Stimulated activated CD4-positive, alpha-beta T cell treated with anti-CD3 and anti-CD28 coated beads, Interleukin-1b, Interleukin-23, amount 100 ng/mL, for 24 hours (primary cell): ENCODE measurements at places on chromosomes 4 and X.

GRCh38 chr4:72205298-72205697, 173.5 kb downstream of the NPFFR2 start:
- DNase-seq = no peak

- DNase-seq = no peak
Measured at GRCh38 chr4:9979101-9979701, 42.1 kb downstream of the SLC2A9 start.

DNA sequence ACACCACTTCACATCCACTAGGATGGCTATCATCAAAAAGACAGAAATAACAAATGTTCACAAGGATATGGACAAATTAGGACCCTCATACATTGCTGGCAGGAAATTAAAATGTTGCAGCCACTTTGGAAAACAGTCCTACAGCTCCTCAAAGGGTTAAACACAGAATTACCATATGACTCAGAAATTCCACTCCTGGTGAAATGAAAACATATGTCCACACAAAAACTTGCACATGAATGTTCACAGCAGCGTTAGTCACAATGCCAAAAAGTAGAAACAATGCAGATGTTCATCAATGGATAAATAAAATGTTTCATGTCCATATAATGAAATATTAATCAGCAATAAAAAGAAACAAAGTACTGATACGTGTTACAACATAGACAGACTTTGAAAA, 15.1 kb downstream of the S100G start:
- DNase-seq = no peak

DNA sequence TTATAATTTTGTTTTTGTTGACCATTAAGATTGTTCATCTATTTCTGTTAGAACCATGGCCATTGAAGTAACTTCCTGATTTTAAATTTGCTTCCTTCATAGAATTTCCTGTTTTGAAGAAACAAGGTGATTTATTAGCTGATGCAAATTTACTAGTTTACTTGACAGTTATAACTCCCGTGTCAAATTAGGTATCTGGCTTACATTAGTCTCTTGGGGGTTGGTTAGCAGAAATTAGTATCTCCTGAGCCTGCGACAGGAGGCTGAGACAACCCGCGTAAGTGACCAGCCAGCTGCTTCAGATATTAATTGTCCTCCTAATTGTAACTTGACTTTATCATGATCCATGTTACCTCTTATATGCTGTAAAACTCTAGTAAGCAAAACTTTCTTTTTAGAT, 154.3 kb downstream of the CFAP299 start:
- no peak for DNase-seq

GRCh38 chr4:56657128-56657527, 24.0 kb downstream of the HOPX start:
- DNase-seq = no peak

- DNase-seq = no peak
Measured at GRCh38 chrX:38087594-38087993, 81.2 kb downstream of the SYTL5 start.

DNA sequence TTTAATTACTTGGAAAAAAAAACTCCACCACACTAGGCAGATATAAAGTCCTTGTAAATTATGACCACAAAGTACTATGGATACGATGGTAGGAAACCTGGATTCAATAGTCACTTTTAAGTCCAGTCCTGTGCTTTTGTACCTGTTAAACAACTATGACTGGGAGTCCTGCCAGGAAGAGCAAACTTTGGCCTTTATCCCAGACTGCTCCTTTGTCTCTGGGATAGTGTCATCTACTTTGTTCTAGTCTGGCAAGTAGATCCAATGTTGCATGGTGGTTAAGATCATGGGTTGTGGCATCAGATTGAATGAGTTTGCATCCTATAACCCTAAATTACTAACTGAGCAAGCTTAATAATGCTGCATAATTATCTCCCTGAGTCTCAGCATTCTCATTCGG, 175.3 kb upstream of the FGF13 start:
- DNase-seq = no peak

DNA sequence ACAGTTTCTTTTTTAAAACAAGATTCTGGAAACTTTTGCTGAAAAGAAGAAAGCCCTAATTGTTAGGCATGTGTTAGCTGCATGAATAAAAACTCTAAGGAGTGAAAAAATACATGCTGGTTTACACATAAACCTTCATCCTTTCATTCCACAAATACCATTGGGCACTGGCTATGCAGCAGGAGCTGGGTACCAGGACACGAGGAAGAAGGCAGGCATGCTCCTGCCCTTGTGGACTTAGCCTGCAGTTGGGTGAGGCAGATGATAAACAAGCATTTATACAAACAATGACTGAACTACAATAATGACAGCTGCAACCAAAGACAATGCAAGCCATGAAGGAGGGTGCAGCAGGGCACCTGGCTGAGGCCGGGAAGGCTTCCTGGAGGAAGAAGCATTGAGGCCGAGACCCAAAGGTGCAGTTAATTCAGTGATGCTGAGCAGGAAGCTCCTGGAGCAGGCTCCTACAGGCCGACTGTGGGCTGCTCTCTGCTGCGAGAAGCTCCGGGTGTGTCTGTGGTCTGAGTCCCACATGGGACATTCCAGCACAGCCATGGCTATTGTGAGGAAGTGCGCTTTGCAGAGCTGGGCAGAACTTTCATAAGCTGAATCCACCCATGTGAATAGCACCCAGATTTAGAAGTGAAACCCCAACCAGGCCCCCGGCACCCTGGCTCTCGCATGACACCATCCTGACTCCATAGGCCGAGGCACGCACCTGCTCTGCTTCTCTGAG, 44.0 kb upstream of the MXD4 start:
- DNase-seq = no peak

GRCh38 chr4:98411731-98412130, 150.5 kb downstream of the RAP1GDS1 start:
- DNase-seq = no peak

DNA sequence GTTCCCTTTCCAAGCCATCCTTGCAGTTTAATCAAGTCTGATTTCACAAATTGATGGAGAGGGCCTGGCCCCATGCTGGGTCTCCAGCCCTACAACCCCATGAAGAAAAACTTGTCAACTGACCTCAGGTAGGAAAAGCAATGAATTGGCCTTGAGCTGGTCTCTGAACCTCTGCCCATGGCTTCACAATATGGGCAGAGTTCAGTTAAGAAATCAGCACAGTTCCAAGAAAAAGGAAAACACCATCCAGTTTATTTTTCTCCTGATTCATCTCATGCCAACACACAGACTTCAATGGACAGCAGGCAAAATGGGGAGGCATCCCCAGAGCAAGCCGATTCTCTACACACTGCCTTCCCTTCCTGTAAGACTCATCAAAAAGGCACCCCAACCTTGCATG, 3.3 kb downstream of the RIPPLY1 start:
- DNase-seq = no peak

GRCh38 chr4:113382704-113383103, 333.3 kb downstream of the ANK2 start:
- no peak for DNase-seq

- no peak for DNase-seq
Measured at GRCh38 chrX:40893251-40893910, 158.0 kb upstream of the MED14 start.

- DNase-seq = no peak
Measured at GRCh38 chrX:56798339-56798711, 69.3 kb downstream of the NBDY start.

- DNase-seq = no peak
Measured at GRCh38 chr4:54152846-54153600, 53.1 kb downstream of the GSX2 start.

DNA sequence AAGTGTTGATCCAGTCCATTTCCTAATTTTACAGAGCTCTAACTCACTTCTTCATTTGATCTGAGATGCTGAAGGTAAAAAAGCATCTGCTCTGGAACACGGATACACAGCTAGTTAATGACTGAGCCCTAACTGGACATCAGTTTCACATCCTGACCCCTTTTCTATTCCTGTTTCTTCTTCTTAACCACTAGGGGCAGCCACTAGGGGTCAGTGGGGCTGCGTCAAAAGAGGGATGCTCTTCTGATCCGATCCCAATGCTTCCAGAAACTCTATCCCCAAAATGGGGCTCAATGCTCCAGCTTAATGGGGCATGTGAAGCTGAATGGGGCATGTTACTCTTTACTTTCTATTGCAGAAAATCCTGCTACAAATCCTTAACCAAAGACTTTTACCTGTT, 33.4 kb upstream of the PHKA2 start:
- no peak for DNase-seq

- no peak for DNase-seq
Measured at GRCh38 chr4:80073473-80074008, 512 bp upstream of the ANTXR2 start.

- no peak for DNase-seq
Measured at GRCh38 chr4:122009524-122009923, 57.7 kb upstream of the TRPC3 start.

- DNase-seq = no peak
Measured at GRCh38 chr4:147683188-147683591, 773 bp downstream of the PRMT9 start.

- DNase-seq = no peak
Measured at GRCh38 chr4:120990246-120990645, 67.7 kb upstream of the PRDM5 start.

DNA sequence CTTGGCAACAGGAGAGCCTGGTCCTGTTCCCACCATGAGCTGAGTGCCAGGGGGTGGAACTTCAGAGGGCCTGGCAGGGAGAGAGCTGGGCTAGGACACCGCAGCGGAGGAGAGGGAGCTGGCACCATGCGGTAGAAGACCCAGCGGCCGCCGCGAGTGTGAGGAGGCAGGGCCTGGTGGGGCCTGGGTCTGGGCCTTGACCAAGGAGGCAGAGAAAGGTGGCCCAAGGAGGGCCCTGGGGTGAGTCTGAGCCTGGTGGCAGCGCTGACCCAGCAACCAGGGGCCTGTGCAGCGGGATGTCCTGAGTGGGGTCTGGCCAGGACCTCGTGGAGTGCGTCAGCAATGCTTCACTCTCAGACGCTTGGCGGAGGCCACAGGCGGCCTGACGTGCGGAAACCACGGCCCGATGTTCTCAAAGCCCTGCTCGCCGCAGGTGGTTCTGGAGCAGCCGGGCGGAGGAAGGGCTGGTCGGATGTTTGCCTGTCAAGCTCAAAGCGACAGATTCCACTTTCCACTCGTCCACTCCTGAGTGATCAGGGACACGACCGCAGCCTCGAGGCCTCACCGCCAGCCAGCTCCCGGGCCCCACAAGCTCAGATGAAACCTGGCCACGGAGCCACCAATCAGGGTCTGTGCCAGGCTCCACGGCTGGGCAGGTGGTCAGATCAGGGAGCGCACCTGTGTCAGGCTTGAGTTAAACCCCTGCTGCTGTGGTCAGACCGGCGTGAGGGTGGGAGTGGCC, 20.8 kb downstream of the ATP5ME start:
- DNase-seq = no peak

DNA sequence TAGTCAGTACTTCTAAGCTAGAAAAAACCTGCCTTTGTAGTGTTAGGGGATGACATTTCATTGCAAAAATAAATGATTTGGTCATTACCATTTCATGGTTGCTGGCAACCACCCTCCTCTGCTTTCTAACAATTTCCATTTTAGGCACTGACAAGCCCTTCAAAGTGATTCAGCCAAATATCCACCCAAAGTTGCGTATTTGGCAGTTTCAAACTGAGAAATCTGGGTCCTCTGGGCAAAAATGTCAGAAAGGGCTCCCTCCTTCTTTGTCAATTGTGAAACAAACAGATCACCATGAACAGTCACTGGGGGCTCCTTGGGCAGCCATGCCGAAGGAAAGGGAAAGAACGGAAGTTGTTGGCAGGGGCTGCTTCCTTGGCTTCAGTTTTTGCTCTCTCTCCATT, 33.0 kb downstream of the PLAC1 start:
- no peak for DNase-seq

DNA sequence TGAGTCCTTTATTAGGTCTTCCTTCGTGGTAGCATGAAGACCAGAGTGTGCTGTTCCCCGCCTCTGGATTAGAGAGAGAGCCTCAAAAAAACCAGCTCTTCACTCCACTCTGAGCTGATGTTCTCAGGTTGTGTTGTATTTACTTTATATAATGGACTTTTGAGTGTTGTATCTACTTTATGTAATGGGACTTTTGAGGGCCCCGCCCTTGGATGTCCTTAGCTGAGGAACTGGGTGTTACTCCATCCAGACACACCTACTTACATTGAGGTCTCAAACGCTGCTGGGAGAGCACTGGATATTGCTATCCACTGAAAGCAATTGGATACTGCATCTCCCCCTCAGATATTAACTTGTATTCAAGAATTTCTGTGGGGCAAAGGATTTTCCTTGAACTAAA, 28.2 kb downstream of the ATP8A1 start:
- no peak for DNase-seq

- no peak for DNase-seq
Measured at GRCh38 chr4:156870131-156870530, 101.5 kb downstream of the PDGFC start.

DNA sequence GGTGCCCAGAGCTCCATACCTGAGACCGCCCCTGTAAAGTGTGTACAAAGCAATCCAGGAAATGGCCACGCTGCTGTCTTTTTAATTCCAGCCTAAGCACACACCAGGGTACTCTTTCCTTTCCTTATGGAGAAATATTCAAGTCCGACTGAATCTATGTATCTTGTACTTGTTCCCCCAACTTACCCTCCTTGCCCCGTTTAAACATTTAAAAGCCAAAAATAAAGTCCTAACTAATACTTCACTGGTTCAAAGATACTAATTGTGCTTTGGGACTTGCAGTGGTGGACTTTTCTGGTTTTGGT, 731 bp upstream of the AMMECR1 start:
- DNase-seq = no peak

GRCh38 chr4:171621646-171622045, 191.6 kb upstream of the GALNTL6 start:
- DNase-seq = no peak

DNA sequence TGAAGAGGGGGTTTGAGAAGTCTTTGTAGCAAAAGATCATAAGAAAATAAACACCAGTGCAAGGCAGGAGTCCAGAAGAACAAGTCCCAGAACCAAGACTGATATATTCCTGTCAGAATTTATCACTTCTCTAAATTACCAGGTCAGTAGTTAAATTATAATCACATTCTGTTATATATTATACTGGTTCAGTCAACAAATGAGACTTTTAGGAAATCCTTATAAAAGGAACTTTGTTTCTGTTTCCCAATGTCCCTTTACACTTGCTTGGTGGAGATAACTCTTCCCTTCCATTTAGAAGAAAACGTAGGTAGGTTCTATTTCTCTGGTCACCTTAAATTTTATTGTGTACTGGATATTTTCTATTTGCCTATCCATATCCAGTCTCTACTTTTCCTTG, 21.1 kb downstream of the GBA3 start:
- DNase-seq = no peak

GRCh38 chr4:38177035-38177546, 216.9 kb downstream of the PTTG2 start:
- DNase-seq = no peak

DNA sequence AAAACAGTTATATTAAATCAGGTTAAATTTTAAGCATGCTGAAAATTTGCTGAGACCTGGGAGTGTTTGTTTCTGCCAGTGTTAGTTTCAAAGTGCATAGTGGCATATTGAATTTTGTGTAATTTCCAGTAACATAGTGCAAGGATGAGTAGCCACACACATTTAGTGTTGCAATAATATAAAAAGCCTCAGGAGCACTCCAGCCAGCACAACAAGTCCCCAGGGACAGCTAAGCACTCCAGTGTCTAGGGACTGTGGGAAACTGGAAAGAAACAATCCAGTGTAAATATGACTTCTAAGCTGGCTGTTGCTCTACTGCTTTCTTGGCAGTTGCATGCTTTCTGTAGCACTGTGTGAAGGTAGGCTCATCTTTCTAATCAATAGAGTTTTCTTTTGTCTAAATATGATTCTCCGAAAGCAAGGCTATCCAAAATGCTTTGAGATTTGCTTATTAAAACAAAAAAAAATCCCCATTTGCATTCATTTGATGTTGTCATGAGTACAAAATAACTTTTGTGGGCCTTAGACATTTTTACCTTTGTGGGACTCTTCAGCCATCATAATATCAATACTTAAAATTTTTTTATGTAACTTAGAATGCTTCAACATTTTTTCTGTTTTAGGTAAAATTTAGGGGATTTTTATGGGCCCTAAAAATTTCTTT, 24.2 kb upstream of the CXCL2 start:
- DNase-seq = no peak
